ENCODE measurements at places on chromosomes 11 and 22.

DNA sequence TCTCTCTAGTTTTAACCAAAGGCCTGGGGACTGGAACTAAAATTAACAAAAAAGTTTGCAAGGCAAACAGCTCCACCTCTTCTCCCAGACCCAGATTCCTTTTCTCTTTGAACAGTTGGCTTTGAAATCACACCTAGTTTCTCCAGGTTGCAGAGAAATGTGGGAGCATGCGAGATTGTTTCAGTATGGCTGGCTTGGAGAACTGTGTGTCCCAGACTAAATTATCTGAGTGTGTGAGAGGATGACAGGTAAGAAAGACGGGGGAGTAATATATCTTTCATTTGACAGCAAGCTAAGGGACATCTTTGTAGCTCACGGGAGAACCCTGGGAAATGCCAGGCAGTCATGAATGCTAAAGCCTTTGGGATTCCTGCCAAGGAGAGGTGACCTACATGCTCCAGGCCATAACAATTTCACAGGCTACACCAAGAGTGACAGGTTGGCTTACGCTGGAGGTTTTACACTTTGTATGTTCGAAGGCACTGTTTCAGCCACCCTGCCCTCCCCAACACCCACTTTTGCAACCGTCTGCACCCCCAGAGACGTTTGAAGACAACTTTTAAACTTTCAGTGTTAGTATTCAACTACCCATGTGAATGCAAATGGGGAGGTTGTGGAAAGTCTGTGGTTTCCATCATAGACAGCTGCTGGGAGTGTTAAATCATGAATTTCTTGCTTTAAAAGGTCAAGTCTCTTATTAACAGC lies 109.3 kb upstream of the SNX19 start:
- DNase-seq, result no peak

GRCh38 chr11:19938169-19938856 lies 222.0 kb downstream of the DBX1 start:
- no peak for DNase-seq

DNA sequence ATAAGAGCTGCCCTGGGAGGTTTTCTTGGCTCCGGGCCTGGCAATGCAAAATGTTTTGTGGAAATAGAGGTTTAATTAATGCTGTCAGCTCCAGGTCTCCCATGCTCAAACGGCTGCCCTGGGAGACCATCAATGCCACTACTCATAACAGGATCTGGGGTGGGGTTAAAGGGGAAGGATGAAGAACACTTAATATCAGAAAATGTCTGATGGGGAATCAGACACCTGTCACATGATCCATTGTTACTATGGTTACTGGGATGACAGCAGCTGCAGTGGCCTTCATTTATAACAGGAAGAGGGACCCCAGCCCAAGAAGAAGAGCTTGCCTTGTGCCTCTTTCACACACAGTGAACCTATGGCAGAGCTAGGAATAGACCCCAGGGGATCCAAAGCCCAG lies 2.2 kb upstream of the SYT13 start:
- no peak for DNase-seq

DNA sequence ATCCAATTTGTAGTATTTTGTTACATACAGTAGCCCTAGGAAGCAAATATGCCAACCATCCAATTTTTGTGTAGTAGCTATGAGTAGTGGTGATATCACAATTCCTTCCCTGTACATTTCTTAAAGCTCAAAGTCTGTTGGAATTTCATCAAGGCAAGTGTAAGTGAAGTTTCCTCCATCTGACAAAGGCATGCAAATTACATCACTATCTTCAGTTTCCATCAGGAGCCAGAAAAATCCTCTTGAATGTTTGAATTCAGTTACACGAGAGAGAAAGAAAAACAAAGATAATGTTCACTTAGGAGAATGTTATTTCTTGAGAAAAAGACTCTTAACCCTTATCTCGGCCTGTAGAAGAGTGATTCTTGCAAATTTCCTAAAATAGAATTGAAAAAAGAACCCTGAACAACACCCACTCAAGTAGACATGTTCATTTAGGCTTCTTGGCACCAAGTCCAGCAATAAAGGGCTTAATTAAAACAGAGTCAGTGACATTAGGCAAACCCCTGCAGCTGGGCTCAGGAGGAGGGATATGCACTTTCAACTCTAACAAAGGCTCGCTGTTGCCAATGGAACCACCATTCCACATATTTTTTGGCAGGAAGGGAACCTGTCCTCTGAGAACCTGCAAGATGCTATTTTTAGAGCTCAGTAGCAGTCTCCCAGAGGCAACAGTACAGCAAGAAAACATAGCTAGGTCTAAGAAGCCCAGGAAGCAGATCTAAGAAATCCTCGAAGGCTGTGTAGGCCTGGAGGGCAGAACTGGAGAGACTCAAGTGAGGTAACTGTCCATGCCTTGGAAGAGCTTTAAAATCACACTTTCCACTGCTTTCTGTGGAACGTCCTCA lies 144.6 kb downstream of the CCDC81 start:
- DNase-seq, result no peak

- DNase-seq, result no peak
These were observed 134.2 kb downstream of the LDLRAD3 start for GRCh38 chr11:36077886-36078685.

GRCh38 chr11:17812091-17812864 lies 77.7 kb downstream of the KCNC1 start:
- no peak for DNase-seq

DNA sequence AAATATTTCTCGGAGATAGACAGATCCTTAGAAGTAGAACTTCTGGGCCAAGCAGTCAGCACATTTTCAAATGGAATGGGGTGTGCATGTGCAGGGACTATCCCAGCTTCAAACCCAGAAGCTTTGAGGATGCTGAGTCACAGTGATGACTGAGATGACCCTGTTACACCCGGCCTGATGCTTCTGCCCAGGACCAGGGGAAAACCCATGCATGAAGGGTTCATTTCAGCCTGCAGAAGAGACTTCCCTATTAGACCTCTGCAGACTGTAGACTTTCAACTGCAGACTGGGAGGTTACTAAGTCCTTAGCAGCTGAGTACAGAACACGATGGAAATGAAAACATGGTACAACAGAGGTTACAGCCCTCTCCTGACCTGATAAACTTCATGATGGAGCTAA lies 3.6 kb upstream of the OR2AT4 start:
- DNase-seq, result no peak

- no peak for DNase-seq
These were observed 26.2 kb downstream of the TRIM66 start for GRCh38 chr11:8656291-8656690.

DNA sequence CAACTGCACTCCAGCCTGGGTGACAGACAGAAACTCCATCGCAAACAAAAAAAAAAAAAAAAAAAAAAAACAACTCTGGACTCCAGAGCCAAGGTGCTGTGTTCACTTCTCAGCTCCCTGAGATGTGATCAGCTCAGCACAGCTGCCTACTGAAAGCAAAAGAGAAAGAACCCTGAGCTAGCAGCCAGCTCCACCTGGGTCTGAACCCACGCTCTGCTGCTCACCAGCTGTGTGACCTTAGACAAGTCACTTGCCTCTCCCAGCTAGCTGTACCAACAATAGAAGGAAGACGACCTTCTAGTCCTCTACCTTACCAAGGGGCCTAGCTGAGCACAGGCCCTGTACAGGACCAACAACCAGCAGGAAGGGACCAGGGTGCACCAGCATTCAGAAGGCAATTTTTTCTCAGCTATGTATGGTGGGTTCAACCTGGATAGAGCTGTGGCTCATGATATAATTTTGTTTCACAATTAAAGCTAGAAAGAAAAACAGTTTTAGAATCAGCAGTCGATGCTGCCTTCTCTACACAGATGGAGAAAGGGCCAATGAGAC lies 3.8 kb downstream of the DGCR2 start:
- no peak for DNase-seq

- DNase-seq, result no peak
These were observed 527 bp upstream of the MRPL48 start for GRCh38 chr11:73787051-73787642.

- DNase-seq, result no peak
These were observed 35.1 kb downstream of the LINC01488 start for GRCh38 chr11:69516526-69516925.

- no peak for DNase-seq
These were observed 742 bp downstream of the P2RY2 start for GRCh38 chr11:73218830-73219215.

DNA sequence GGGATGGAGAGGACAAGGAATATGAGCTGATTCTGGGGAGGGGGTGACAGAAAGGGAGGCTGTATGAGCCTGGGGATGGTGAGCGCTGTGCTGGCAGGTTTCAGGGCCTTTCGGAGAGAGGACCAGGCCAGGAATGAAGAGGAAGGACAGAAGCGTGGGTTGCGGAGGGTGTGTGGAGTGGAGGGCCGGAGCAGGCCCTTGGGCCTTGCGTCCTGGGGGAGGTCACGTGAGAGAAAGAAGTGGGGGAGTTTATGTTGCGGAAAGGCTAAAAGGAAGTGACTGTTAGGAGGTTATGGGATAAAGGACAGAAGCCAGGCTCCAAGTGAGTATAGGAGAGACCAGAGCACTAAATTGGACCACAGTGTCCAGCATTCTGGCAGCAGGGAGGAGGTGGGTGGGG lies 17.5 kb downstream of the BCR start:
- no peak for DNase-seq

DNA sequence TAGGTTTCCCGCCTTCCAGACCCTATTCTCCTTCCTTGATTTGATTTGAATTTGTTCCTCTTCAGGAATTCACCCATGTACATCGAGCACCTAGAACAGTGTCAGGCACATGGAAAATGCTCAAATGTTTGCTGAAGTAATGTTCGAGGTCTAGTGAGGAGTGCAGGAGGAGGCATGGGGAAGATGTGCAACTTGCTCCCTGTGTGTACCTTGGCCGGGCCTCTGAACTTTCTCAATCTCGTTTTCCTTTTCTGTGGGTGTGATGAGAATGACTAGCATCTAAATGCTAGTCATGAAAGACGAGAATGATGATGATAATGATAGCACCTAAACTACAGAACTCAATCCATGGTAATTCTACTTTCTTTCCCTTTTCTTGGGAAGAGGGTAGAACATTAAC lies 279.1 kb upstream of the PLET1 start:
- DNase-seq, result no peak

DNA sequence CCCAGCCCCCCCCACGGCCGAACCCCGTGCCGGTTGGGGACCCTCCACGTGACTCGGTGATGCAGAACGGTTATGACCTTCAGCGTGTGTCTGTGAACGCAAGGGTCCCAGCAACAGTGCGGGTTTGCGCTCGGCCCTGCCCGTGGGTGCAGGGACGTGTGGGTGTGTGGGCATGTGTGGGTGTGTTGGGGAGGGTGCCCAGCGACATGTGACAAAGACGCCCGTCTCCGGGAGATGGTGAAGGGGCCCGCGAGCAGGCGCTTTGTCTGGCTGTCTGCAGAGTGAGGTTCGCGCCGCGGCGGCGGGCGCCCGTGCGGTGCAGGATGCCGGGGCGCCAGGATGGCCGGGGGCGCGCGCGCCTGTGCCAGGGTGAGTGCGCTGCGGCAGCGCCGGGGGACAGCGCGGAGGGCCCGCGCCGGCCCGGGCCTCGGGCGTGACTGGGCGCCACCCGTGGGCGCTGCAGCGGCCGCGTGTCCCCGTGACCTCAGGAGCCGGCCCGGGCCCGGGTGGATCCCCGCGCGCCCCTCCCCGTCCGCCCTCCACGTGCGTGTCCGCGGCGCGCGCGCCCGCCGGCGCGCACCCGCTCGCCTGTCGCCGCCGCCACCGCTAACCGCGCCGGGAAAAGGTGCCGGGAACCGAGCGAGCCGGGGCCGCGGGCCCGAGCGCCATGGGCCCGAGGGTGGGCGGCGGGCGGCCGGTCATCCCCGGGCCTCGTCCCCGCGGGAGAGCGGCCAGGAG lies at the start of gene LRFN4:
LRFN4 (plus strand) TSS at position 569 of the 738 bp plus-strand sequence. CDS start 681 bp downstream, outside the sequence.
- no peak for DNase-seq

- DNase-seq, result no peak
These were observed 192.1 kb downstream of the CTTN start for GRCh38 chr11:70590356-70590991.

DNA sequence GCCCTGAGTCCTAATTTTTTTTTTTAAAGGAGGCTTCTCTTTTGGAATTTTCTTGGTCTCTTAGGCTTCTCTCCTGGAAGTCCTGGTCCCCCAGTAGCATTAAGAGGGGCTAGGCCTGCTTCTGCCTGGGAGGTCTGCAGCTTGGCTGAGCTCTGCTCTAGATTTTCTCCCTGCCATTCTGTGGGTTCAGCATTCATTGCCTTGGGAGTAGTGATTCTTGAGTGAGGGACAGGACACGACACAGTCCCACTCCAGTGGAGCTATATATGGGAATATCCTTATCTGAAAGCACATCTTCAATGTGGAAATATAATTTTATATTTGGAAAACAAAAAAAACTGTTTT lies 3.7 kb downstream of the IGSF22 start:
- DNase-seq, result no peak

DNA sequence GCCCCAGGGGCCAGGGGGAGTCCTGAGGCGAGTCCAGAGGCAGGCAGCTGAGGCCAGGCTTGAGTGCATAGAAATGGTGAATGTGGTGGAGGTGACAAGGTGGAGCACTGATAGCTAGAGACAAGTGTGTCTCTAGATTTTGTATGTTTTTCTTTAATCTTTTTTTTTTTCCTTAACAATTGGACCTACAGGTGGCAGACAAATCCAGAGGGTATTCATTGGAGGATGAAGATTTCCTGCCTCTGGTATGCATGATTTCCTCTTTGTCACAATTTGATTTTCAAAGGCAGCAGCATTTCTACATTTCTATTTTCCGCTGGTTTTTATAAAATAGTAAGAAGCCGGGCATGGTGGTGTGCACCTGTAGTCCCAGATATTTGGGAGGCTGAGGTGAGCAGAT lies 47.7 kb upstream of the DKK3 start:
- DNase-seq, result no peak

DNA sequence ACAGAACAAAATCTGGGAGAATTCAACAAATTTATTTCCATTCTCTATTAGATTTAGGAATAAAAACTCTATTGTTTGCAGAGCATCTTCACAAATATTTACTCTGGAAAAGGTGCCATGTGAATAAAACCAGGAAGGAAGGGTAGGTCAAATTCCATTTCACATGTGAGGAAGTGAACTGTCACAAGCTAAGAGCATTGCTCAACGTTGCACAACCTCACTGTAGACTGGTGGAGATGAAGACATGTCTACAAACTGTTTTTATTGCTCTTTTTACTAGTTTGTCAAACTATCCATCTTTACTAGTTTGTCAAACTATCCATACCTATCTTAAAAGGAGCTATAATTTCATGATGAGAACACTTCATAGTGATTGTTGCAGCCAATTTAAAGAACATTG lies 236.4 kb downstream of the CNTN5 start:
- DNase-seq, result no peak

- no peak for DNase-seq
These were observed 97.3 kb downstream of the CTTN start for GRCh38 chr11:70495351-70496310.

DNA sequence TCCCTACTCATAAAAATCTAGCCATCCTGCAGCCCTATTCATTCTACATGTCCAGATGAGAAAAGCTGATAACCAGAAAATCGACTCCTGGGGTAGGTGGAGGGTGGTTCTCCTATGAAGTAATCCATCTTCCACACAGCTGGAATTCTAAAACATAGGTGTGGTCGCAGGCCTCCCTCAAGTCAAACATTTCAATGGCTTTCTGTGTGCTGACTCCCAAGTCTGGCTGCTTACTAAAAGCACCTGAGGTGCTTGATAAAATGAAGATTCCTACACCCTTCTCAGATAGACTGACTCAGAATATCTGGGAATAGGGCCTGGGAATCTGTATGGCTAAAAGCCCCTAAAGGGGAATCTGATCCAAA lies 26.1 kb downstream of the IRAG1 start:
- no peak for DNase-seq
